ENCODE measurements at places on chromosomes 16 and 17.

DNA sequence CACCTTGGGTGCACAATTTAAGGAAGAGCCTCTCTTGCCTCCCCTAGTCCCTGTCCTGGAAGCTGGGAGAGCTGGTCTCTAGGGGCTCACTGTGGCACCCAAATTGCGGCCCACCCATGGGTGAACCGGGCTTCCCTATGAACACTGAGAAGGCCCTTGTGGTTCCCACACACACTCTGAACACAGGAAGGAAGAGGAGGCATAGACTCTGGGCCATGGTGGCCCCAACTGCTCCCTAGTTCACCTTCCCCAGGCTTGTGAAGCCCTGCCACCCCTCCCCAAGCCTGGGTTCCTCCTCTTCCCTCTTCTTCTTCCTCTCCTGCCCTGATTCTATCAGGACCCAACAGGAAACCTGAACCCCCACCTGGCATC is 10.5 kb downstream of the SREBF1 start:
- no peak for DNase-seq

DNA sequence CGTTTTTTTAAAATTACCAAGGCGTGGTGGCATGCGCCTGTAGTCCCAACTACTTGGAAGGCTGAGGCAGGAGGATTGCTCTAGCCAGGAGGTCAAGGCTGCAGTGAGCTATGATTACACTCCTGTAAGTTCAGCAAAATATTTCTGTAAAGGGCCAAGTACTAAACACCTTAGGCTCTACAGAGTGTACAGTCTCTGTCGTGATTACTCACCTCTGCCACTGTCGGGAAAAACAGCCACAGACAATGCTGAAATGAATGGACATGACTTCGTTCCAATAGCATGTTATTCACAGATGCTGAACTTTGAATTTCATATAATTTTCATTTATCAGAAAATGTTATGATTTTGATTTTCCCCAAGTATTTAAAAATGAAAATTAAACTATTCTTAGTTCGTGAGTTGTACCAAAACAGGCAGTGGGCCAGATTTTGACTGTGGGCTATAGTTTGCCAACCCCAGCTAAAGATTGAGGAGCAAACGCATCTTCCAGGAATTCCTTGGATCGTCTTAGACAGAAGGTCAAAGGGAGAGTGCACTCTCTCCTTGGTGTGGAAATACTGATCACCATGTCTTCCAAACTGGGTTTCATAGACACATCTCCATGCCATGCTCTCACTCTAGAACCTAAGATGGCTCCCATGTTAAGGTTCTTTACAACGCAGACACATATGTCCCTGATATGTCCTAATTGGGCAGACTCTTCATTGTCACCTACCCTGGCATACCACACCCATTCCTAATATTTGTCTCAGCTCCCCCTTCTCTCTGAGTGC is 89.5 kb downstream of the MARF1 start:
- no peak for DNase-seq

DNA sequence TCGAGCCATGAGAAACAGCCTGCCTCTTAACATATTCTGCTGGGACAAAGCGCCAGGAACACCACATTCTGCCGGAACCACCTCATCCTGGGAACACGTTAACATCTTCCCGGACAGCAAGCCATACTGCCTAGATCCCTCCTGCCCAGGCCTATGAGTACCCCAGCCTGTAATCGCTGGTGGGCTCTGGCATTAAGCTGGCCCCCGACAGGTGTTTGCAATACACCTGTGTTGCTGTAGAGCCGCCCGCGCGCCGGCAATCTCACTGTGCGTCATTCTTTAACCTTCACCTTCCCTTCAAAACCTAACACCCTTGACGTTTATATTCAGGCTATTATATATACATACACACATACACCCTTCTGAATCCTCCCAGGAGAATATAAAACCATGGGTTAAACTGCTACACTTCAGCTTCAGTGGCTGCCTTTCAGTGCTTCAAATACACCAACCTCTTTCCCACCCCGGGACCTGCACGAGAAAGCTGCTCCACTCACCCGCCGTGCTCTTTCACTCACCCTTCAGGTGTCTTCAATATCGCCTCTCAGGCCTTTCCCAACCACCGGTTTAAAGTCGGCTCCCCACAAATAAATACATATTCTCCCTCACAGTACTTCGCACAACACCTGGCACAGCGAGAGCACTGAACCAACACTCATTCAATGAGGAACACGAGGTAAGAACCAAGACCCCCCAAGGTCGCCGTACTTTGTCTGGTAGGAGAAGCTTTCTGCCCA is 1.0 kb upstream of the ENDOV start:
- no peak for DNase-seq

DNA sequence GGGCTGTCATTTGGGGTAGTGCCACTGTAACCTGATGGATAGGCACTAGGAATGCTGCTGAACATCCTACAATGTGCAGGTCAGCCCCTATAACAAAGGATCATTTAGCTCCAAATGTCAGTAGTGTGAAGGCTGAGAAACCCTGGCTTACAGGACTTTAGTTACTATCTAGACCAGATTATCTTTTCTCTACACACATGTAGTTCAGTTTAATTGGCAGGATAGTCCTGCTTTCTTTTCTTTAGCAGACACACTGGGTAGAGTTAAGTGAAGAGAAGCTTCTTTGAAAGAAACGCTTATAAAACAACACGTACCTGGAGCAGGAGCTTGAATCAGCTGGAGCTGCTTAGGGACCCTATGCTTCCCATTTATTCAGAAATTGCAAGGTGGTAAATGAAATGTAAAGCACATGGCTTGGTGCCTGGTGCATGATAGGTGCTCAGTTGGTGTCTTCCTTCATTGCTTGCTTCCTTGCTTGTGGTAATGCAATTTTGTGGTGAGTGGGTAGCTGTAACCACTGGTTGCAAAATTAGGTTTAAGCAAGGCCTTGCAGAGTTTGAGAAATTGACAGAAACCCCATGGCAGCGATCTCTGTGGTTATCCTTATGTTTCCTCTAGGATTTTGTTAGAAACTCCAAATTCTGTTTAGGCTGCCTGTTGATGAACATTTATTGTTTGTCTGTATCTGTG is 9.4 kb downstream of the METTL9 start:
- no peak for DNase-seq

DNA sequence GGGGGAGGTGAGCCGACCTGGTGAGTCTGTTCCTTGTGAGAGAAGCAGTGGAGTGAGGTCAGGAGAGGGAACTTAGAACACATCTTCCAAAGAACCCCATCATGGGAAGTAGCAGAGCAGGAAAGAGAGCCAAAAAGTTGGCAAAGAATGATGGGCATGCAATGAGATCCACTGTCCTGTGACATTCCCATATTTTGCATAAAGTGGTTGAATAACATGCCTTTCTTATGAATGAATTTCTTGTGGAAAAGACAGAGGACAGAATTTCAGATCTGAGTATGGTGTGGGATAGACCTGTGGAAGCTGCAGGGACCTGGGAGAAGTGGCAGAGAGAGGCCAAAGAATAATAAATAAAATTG is 41.3 kb downstream of the TMEM100 start:
- DNase-seq: no peak
